AG10803 (cell line): ENCODE measurements at places on chromosomes 5 and 9.

DNA sequence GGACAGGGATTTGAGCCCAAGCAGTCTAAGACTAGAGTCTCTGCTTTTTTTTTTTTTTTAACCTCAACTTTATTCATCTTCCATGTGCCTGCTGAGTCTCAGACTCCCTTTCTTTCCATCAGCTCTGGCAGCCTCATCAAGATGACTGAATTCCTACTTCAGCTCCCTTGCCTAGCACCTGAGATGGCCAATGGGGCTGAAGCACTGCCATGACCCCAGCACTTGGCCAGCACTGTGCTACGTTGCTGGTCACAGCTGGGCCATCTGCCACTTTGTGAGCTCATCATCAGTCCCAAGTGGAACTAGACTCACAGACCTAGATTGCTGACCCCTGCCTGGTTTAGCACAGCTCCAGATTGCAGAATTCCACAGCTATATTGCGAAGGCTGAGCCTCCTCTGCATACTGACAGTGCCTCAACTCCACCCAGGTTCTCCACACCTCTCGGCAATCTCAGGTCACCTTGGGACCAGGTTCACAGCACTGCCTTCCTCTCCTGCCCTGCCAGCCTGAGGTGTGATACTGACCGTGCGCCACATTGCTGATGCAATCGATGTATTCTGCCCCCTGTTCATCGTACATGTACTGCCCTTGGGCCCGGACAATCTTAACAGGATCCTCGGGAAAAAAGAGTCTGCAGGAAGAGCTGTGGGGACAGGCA is 1.6 kb downstream of the PHYKPL start:
- DNase-seq = peak; percentile 65

- no peak for DNase-seq
Observed at GRCh38 chr5:131436081-131436480, 172.2 kb downstream of the CDC42SE2 start.

- DNase-seq = no peak
Observed at GRCh38 chr5:80346055-80346454, 26.3 kb downstream of the SPZ1 start.

DNA sequence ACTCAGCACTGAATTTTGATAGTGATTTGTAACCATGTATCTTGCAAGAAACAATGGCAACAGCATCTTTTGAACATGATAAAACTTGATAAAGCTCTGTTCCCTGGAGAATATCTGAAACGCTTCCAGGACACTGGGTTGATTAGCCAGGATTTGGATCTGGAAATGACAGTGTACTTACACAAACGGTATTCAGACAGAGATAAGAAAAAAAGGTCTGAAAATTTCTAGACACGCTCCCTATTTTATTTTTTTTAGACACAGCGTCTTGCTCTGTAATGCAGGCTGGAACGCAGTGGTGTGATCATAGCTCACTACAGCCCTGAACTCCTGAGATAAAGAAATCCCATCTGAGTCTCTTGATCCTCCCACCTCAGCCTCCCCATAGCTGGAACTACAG is 109.0 kb downstream of the GNAQ start:
- no peak for DNase-seq

- no peak for DNase-seq
Observed at GRCh38 chr9:102101723-102102122, 363.3 kb upstream of the GRIN3A start.

- DNase-seq = no peak
Observed at GRCh38 chr5:122434205-122434970, 122.4 kb downstream of the SNCAIP start.

DNA sequence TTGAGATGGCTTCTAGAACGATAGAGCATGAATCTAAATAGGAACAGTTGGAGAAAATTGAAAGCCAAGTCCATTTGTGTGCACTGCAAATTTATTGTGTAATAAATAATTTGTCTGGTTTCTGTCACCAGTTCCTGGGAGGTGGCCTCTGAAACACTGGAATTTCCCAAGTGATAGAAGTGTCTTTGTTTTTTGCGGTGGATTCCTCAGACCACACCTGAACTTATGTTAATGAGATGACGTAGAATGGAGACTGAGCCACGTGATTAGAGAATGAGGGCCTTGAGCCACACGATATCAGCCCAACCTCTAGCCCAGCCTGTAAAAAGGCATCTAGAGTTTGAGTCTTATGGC is 105.1 kb downstream of the MSX2 start:
- no peak for DNase-seq

DNA sequence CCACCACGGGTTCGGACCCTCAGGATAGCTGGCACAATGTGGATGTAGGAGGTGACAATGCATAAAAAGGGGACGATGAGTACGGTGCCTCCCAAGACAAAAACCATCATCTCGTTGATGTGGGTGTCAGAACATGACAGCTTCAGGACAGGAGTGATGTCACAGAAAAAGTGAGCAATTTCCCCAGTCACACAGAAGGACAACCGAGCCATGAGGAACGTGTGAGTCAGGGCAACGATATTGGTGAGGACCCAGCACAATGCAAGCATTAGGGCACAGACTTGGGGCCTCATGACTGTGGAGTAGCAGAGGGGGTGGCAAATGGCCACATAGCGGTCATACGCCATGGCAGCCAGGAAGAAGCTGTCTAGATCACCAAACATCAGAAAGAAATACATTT is 491 bp downstream of the OR1N1 start:
- DNase-seq = no peak

GRCh38 chr5:143985832-143986515 is 174.0 kb downstream of the HMHB1 start:
- peak; percentile 92 for DNase-seq

- DNase-seq = peak; percentile 82
Observed at GRCh38 chr5:111748304-111748763, 8.7 kb downstream of the NREP start.

- DNase-seq = peak; percentile 29
Observed at GRCh38 chr5:155794795-155795194, 532.2 kb upstream of the SGCD start.

- no peak for DNase-seq
Observed at GRCh38 chr9:102185962-102186361, 447.5 kb upstream of the GRIN3A start.

DNA sequence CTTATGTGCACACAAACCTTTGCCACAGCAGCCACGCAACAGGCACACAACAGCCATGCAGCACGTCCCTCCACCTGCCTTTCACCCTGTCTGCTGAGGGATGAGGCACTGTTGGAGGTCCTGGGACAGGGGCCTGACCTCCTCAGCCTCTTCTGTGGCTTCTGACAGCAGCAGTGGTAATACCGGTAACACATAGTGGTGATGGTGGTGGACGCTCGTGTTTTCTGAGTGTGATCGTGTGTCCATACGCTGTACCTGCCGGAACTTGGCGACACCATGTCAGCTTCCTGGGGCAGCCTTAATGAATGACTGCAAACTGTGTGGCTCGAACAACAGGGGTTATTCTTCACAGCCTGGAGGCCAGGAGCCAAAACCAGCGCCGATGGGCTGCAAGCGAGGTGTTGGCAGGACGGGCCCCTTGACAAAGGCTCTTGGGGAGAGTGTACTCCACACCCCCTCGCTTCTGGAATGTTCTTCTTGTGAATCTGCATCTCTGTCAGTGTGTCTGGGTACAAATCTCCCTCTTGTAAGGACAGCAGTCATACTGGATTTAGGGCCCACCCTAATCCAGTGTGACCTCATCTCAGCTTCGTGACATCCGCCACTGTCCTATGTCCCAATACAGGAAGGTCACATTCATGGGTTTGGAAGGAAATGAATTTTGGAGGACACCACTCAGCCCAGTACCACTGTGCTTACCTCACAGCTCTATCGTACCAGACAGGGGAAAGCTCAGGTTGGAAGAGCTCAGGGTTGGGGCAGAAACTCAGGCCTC is 55.3 kb upstream of the EXOC3 start:
- DNase-seq = no peak

- DNase-seq = no peak
Observed at GRCh38 chr9:125759764-125760129, 12.6 kb downstream of the PBX3 start.

DNA sequence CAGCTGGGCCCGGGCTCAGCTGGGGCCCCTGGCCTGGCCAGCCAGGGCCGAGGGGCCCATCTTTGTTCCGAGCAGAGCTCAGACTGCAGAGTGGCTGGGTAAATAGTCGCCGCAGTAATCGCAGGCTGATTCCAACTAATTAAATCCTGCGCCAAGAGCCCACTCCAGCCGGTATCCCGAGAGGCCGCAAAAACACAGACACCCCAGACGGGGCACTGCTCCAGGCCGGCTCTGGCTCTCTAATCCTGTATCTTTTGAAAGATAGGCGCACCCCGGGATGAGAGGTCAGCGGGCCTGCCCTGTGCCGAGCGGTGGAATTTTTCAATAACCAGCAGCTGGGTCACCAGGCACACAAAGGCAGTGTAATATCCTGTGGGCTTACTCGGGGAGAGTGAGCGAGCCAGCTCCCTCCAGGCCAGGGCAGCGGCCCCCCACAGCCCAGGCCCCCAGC is 57.7 kb downstream of the LMX1B start:
- DNase-seq = no peak

GRCh38 chr5:76863001-76863400 is 13.2 kb downstream of the S100Z start:
- no peak for DNase-seq

DNA sequence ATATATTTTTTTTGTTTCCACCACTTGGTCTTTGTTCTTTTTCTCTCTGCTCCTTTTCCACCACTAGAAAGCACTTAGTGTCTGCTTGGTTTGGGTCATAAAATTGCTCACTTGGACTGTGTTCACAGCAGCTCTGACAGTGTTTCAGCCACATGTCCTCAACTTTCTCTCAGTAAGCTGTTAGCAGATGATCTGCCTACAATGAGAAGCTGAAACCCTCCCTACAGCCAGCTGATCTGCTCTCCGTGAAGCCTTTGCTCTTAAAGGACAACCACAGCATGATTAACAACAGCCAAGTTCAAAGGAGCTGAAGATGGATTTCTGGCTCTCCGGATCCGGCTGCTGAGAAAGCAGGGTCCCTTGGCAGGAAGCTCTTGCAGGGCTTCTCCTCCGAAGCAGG is 31.6 kb downstream of the PRLR start:
- DNase-seq = peak; percentile 44

GRCh38 chr5:137372016-137372772 is 126.9 kb downstream of the SPOCK1 start:
- no peak for DNase-seq

DNA sequence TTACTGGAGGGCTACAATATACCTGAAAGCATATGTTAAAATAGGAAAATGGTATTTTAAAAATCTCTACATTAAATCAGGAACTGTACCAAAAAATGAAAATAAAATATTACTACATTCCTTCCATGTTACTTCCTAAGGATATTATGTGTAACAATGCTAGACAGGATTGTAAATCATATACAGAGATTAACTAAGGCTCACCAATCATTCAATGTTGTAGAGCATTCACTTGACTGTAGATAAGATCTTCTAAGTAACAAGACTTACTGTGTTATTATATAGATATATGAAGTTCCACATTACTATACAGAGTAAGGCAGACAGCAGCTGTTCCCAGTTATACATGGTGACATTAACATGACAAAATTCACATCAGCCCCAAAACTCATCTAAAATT is 1919.1 kb upstream of the CDH9 start:
- DNase-seq = no peak

DNA sequence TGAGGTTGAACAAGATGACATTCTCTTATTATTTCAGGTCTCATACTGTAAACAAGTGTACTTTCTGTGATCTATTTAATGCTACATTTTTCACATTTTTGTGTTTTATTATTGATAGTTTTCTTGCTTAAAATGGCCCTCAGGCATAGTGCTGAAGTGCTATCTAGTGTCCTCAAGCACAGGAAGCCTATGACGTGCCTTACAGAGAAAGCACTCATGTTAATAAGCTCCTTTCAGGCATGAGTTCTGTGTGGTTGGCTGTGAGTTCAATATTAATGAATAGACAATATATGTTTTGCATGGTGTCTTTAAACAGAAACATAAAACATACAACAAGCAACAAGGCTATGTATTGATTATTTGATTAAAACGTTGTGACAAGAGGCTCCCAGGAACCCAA is 450.1 kb downstream of the PLK2 start:
- DNase-seq = no peak

- DNase-seq = no peak
Observed at GRCh38 chr5:74633695-74634094, 6.8 kb downstream of the ENC1 start.

- DNase-seq = peak; percentile 41
Observed at GRCh38 chr5:139574641-139575312, 13.6 kb downstream of the UBE2D2 start.

GRCh38 chr9:90826326-90827020 is 24.9 kb downstream of the SYK start:
- no peak for DNase-seq

- DNase-seq = no peak
Observed at GRCh38 chr5:142283304-142283703, 41.5 kb downstream of the SPRY4 start.

DNA sequence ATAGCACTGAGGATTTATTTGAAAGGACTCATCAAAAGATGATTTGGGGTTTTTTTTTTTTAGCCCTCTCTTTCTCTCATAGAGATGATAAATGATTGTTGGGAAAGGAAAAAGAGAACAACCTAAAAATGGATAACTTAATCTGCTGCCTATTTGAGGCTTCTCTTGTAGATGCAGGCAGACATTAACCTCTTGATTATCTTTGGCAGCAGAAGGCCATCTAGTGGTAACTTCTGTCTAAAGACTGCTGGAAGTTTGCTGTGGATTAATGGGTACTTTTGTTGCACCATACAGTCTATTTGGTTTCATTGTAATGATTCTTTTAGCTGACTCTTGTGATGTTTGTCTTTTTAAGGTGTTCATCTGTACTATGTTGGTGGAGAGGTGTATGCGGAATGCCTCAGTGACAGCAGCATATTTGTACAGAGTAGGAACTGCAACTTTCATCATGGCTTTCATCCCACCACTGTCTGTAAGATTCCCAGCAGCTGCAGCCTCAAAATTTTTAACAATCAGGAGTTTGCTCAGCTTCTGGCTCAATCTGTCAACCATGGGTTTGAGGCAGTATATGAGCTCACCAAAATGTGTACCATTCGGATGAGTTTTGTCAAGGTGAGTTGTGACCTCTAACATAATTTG is 18.8 kb downstream of the SMIM32 start:
- DNase-seq = peak; percentile 75

GRCh38 chr5:1255081-1255561 is 29.9 kb downstream of the SLC6A18 start:
- DNase-seq = no peak

- no peak for DNase-seq
Observed at GRCh38 chr9:136403538-136403914, 3.6 kb upstream of the SNAPC4 start.

- DNase-seq = no peak
Observed at GRCh38 chr5:132679717-132680380, 6.1 kb downstream of the IL4 start.

GRCh38 chr5:72621576-72621975 is 114.4 kb upstream of the ZNF366 start:
- peak; percentile 61 for DNase-seq

GRCh38 chr9:24416136-24416535 is 129.6 kb downstream of the IZUMO3 start:
- no peak for DNase-seq
